ENCODE measurements at places on chromosomes 2 and 18. TPM values are rescaled to one million over a fixed set of nuclear protein-coding genes. Genes with fewer than 3 reads are reported as not detected.
A peak's percentile ranks its signal among the peaks of the same experiment; 100 is the strongest.

The CDCA7 gene
- 57.9 TPM for total RNA-seq

The IGFBP2 gene
- total RNA-seq: 143 TPM

DNA sequence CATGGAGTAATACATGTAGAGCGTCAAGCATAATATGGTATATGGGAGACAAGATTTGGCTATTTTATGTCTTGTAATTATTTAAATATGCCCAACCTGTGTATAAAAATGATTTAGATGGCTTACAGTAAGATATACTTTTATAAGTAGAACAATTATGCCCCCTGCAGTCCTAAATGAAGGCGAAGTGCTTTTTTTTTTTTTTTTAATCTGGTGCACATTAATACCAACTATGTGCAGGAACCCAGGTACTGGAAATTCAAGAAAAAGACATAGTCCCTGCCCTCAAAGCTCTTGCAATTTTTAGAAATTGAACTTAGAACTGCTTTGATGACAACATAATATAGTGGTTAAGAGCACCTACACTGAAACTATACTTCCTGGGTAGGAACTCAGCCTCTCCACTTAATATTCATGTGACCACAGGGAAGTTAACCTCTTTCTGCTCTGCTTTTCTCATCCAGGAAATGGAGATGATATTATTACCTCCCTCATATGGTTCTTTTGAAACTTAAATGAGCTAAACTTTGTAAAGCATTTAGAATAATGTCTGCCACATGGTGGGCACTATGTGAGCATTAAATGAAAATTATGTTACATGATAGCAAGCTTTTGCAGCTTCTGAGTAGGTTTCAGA is 38.1 kb downstream of the AFTPH start:
- no peak overlapping the region for H3K27ac ChIP-seq
- no peaks in the 10 kb centered on the region for H3K27me3 ChIP-seq
- no peak overlapping the region for H3K4me3 ChIP-seq
- H3K4me1 ChIP-seq: no peaks in the 10 kb centered on the region
- DNase-seq: peak; percentile 10

DNA sequence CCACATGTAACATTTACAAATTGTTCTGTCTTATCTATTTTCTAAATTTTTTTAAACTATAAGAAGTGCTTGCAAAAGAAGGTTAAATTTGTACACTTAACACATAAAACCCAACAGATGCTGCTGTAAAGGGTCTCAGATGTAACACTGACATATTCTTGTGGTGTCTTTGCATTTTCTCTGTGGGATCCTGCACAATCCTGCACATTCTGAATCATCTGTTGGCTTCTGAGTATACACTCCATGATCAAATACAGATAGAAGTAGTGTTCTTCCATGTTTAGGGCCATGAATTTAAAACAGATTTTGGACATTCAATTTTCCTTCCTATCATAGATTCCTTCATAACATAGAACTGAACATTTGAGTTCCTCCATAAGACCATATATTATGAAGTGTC is 89.0 kb downstream of the SPRED2 start:
- H3K27ac ChIP-seq: no peak overlapping the region
- H3K36me3 ChIP-seq: no peaks in the 10 kb centered on the region
- DNase-seq: no peak
- no peaks in the 10 kb centered on the region for H3K27me3 ChIP-seq

- DNase-seq: no peak
- no peaks in the 10 kb centered on the region for H3K36me3 ChIP-seq
- H3K27ac ChIP-seq: no peak overlapping the region
- no peak overlapping the region for H3K4me3 ChIP-seq
These were observed 512.5 kb downstream of the PLCL1 start for GRCh38 chr2:198316852-198317396.

The IL18R1 gene
- total RNA-seq: 1.5 TPM

The LDLRAD4 gene
- total RNA-seq: 1.2 TPM
